ENCODE measurements at places on chromosomes 3 and 15.

- no peak for DNase-seq
Observed at GRCh38 chr3:13173186-13173585, 100.0 kb upstream of the IQSEC1 start.

GRCh38 chr3:189799366-189799765, 168.2 kb downstream of the TP63 start:
- no peak for DNase-seq

DNA sequence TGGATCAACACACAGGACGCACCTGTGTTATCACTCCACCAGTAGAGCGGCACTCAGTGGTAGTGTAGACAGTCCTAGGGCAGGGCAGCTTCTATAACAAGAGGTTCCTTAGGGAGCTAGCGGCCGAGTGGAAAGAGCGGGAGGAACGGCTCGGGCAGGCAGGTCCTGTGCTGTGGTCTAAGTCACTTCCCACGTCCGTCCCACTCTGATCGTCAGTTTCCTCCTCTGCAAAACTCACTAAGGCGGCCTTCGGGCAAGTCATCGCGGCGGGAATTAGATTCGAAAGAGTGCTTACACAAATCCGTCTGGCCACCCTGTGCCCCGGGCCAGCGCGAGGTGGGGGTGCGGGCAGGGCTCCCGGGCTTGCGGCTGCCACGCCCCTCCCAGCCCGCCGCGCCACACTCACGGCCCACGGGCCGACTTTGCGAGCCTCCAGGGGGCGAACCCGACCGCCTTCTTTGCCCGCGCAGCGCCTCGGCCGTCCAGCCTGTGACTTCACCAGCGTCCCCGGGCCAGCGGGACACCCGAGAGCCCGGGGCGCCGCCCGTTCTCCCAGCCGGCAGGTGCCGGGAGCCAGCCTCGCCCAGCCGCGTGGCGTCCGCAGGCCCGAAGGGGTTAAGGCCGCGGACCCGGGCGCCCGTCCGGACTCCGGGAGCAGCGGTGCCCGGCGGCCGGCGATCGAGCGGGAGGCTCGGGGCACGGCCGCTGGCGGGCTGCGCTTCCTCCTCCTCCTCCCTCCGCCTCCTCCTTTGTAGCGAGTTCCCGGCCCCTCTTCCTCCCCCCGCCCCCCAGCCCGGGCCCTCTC, 416 bp upstream of the CORO2B start:
- no peak for DNase-seq

GRCh38 chr15:68299436-68299835, 21.9 kb downstream of the FEM1B start:
- no peak for DNase-seq

DNA sequence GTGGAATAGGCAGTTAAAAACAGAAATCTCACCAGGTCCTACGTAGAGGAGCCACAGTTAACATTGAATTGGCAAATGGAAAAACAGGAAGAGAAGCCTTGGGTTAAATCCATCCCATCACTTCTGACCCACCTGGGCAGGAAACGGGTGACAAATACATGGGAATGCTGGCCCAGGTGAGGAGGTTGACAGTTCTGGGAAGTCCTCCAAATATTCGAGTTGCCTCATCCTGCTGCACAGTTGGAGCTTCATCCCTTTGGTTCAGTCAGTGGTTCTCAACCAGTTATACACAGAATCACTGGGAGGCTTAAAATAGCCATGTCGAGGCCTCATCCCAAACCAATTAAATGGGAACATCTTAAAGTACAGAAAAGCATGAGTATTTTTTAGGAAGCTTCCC, 5.3 kb downstream of the MYZAP start:
- no peak for DNase-seq

GRCh38 chr3:118990823-118991560, 43.7 kb downstream of the IGSF11 start:
- no peak for DNase-seq

DNA sequence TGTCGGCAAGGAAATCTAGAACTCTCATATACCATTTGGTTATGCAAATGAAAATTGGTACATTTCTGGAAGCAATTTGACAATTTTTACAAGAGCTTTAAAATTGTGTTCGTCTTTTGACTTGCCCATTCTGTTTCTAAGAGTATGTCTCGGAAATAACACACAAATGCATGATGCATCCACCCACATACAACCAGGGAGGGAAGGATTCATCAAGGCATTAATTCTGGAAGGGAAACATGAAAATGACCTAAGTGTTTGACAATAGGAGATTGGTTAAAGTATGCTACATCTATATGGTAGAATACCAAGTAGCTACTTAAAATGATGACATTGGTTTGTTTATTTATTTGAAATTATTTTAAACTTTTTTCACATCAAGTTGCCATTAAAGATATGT, 58.6 kb downstream of the PIAS1 start:
- no peak for DNase-seq

GRCh38 chr3:25184641-25185250, 243.3 kb upstream of the RARB start:
- DNase-seq = no peak

DNA sequence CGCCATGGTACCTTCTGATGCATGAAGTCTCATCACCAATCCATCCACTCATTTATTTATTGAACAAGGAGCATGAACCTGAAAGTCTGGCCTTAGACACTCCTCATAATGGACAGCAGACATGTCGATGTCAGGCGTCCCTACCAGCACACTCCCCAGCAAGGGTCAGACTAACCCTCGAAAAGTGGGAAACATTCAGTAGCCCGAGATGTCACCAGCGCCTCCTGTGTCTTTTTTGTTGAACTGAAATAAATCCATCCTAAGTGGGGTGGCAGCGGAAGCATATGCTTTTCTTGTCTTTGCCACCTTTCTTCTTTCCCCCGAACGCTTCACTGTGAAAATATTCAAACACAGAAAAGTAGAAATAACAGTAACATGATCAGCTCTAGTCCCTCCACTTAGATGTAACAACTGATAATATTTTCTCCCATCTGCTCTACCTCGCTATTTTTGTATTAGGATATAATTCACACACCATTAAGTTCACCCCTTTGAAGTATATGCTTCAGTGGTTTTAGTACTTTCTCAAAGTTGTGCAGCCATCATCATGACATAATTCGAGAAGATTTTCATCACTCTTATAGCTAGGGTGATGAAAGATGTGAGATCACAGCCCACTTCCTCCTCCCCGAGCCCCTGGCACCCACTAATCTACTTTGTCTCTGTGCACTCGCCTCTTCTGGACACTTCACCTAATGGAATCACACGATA, 121.6 kb downstream of the ADAMTS17 start:
- DNase-seq = no peak

GRCh38 chr15:82624008-82624407, 23.2 kb downstream of the CPEB1 start:
- no peak for DNase-seq

- no peak for DNase-seq
Observed at GRCh38 chr15:83283138-83283812, 1.2 kb downstream of the BNC1 start.

- DNase-seq = no peak
Observed at GRCh38 chr3:68256635-68257223, 602.3 kb upstream of the SUCLG2 start.
